ENCODE measurements at places on chromosomes 2 and 18.
A peak's percentile ranks its signal among the peaks of the same experiment; 100 is the strongest.

DNA sequence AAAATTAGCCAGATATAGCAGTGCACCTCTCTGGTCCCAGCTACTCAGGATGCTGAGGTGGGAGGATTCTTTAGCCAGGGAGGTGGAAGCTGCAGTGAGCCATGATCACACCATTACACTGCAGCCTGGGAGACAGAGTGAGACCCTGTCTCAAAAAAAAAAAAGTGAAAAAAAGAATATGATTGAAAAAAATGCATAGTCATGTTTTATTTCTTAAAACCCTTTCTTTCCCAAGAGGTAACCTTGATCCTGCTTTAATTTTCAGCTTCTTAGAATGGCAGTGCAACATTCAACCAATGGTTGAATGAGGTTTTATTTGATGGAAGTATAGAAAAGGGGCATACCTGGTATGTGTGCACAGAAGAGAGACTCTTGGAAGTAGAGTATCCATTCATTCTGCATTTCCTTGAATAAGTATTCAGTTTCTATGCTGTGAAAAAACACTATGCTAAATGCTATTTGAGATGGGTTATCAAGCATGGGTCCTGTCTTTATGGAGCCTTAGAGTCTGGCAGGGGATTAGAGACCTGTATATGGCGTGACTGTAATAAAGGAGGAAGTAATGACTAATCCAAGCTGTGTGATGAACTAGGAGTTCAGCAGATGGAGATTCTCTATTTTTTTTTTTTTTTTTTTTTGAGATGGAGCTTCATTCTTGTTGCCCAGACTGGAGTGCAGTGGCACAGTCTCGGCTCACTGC, 146.3 kb downstream of the WDSUB1 start:
- DNase-seq: no peak

- DNase-seq: peak; percentile 39
Measured at GRCh38 chr2:68943581-68944568, 8.8 kb downstream of the GKN2 start.

DNA sequence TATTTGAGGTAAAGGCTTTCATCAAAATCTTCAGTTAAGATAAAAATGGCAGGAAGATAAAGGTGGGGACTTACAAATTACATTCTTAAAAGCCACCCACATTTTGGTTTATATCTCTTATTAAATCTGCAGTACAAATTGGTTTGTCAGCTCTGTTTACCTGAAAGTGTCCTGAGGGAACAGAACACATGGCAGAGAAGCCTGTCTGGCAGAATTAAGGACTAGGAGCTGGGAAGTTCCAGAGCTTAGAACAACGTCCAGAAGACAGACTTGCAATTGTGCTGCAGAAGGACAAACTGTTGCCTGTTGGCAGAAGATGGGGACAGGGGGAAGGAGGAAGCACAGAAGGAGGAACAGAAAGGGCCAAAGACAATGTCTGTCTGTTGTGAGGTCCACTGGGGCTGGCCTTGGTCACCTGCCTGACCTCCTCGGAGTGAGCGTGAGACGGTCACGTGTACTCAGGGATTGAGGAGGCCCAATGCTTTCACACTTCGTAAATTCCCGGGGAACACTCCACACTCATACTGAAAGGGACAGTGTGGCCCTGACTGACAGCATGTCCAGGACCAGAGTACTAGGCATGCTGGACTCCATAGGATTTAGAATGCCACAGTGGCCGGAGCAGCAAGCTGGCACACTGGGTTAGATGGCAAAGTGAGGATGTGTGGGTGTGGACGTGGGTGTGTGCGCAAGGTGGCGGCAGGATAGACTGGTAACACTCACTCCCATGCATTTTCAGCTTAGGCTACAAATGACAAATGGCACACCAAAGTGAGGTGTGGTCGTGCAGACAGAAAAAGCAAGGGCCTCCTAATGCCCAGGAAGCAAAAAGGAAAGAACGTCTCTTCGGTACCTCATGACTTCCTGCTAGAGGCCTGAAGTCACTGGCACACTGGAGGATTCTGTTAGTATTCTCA, 210.9 kb upstream of the REV1 start:
- DNase-seq: no peak

DNA sequence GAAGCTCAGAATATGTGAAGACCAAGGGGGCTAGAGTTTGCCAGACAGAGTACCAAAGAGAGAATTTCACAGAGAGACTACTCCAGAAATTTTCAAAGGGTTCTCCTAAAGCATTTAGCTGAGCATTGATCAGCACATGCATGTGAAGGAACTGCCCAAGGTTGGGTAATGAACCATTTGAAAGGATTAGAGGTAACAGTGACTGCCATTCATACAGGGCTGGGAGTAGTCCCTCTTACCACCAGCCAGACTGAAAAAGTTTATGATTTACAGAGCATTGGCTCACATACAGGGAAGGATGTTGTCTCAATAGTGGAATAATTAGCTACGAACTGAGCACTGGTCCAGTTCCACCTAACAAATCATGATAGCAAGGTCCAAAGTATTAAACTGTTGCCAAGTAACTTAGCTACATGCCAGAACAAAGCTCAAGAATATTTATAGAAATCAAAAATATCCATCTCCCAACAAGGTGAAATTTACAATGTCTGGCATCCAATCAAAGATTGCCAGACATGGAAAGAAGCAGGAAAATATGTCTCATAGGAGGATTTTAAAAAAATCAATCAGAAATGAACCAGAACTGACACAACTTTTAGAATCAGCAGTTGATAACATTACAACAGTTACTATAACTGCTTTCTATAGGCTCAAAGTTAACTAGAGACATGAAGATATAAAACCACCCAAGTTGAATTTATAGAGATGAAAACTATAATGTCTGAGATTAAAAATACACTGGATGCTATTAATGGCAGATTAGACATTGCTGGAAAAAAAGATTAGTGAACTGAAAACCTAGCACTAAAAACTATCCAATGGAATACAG, 25.7 kb upstream of the RNF103 start:
- DNase-seq: no peak

GRCh38 chr2:68594674-68595492, 48.5 kb upstream of the PROKR1 start:
- DNase-seq: peak; percentile 12

GRCh38 chr18:31680433-31680811, 4.0 kb downstream of the B4GALT6 start:
- DNase-seq: no peak

DNA sequence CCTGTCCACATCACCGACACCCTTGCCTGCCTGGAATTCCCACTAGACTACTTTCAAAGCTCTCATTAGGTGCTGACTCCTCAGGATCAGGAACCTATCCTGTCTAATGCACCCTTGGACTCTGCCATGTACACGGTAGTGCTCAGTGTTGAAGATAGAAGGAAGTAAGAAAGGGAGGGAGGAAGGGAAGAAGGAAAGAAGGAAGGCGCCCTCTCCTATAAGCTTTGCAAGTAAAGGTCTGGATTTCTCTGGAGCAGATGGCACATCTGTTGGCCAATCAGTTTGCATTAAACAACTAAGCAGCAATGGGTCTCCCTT, 45.3 kb downstream of the SCTR start:
- no peak for DNase-seq

DNA sequence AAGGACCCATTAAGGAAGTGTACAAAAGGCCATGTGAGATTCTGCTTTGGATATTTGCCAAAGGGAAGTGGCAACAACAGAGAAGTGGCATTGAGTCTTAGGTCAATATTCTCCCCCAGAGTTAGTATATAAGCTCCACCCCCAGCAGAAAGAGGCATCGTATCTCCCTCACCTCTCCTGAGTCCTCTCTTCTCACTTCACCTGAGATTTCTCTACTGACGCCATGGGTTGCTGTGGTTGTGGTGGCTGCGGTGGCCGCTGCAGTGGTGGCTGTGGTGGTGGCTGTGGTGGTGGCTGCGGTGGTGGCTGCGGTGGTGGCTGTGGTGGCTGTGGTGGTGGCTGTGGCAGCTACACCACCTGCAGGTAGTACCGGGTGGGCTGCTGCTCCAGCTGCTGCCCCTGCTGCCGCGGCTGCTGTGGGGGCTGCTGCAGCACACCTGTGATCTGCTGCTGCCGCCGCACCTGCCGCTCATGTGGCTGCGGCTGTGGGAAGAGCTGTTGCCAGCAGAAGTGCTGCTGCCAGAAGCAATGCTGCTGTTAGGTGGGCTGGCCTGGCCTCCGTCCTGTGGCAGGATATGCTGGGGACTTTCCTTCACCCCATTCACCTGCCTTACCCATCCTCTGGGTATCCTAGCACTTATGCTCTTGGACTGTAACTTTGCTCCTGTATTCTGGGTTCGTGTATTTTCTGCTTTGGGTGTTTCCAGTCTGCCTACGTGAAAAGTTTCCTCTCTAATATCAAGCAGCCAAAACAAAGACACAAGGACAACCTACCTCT, 5.9 kb downstream of the SCYGR3 start:
- DNase-seq: no peak

DNA sequence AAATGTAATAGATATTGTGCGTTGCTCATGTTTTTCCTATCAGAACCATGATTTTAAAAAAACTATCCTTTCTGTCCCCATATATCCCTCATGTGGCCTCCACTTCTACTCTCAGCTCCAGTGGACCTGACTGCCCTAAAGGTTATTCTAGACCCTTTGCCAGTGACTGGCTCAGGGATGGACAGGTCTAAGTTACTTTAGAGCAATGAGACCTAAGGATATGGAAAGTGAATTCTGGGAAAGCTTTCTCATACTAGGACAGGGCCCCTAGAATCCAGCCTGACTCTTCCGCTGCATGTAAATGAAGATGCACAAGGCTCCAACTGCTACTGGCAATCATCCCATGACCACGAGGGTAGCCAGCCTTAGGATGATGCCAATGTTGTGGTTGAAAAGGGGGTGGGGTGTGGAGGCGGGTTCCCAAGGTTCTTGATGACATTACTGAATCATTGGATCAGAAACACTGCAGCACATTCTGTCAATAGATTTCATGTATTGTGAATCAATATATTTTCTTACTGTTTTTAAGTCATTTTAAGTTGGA, 21.3 kb downstream of the C2orf69 start:
- no peak for DNase-seq
